OCI-M1 (cell line): ENCODE measurements at places on chromosomes 2 and 18.

GRCh38 chr18:27608742-27609141 is 423.6 kb upstream of the CHST9 start:
- DNase-seq: peak; percentile 40

DNA sequence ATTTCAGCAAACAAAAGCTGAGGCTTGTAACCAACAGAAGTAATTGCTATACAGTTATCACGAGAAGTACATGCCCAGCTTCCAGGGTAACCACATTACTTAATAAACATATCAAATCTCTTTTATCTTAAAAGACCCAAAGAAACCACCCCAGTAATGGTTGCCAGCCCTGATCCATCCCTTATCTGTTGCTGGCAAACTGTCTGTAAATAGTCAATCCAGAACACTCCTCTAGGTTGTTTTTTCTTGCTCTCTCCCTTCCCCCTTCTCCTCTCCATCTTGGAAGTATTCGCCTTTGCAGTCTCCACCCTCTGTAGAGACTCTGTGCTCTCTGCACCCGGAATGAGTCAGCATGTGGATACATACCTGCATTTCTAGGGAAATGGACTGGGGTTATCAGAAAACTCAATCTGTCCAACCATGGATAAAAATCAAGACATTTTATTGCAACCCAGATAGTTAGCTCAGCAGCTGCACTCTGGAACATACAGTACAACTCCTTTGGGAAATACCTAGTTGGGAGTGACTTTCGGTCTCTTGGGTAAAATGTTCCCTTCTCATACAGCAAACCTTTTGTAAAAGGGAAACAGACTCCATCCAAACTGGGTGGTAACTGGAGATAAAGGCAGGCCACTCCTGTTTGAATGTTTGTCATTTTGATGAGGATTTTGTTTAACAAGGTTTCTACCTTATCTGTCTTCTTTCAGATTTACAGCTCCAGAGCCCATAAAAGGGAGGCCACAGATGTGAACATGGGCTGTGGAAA is 123.5 kb upstream of the FOSL2 start:
- peak; percentile 89 for DNase-seq

- peak; percentile 84 for DNase-seq
Observed at GRCh38 chr2:170770606-170771420, 635 bp downstream of the ERICH2 start.

DNA sequence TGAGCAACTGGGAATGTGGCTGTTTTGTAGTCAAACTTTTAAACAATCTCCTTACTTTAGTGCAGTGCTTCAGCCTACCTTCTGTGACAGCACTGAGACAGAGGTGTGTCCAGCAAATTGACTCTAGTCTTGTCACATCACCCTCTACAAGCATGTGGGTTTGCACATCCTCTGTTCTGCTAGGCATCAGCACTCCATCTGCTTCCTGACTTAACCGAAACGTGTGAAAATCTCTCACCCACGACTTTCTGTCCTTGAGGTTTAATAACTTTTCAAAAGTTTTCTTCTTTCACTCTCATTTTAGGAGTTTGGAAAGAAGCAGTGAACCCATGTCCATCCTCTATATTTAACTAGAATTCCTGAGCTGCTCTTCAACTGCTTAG is 42.6 kb downstream of the TTR start:
- DNase-seq: no peak

DNA sequence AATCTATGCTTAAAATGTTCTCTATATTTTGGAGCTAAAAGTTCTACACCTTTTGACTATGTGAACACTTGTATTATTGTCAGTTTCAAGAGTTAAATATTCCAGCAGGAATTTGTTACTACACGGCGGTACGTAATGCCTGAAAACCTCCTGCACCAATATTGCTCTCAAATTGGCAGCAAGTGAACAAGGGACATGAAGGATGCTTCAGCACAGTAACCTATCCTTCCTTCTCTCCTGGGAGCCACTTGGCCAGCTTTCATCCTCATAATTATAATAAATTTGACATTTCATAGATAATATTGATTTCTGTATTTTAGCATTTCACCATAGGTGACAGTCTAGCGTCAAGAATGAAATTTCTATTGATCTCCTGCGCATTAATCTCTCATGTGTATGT is 197.6 kb downstream of the NR4A2 start:
- DNase-seq: no peak
